ENCODE measurements at places on chromosomes 2 and 18.
A peak's percentile ranks its signal among the peaks of the same experiment; 100 is the strongest.

DNA sequence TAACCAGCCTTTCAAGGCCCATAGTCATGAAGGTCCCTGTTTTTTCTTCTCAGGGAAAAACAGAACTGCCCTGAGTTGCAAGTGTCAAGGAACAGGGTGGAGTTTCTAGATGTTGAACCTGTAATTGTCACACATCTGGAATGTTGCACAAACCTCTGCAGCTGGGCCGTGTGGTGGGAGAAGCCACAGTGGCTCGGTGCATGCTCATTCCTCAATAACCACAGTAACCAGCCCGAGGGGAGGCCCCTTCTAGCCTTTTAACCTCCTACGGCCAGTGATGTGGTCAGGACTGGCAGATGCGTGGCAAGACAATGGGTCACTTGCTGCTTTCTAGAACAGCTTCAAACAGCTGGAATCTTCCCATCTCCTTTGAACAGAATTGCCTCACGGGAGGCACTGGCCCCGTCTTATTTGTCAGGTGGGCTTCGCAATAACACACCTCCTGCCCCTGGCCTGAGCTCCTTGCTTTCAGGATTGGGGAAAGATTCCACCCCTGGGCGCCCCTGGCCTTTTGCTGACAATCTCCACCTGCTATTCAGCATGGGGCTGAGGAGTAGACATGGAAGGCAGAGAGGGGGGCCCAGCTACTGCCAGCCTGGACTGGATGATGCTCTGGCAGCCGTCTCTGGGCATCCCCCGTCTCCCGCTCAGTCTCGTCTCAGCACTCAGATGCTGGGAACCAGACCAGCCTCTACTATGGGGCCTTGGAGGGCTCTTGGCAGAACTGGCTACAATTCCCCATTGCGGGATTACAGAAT is 102.9 kb downstream of the KLHL29 start:
- DNase-seq = peak; percentile 59

DNA sequence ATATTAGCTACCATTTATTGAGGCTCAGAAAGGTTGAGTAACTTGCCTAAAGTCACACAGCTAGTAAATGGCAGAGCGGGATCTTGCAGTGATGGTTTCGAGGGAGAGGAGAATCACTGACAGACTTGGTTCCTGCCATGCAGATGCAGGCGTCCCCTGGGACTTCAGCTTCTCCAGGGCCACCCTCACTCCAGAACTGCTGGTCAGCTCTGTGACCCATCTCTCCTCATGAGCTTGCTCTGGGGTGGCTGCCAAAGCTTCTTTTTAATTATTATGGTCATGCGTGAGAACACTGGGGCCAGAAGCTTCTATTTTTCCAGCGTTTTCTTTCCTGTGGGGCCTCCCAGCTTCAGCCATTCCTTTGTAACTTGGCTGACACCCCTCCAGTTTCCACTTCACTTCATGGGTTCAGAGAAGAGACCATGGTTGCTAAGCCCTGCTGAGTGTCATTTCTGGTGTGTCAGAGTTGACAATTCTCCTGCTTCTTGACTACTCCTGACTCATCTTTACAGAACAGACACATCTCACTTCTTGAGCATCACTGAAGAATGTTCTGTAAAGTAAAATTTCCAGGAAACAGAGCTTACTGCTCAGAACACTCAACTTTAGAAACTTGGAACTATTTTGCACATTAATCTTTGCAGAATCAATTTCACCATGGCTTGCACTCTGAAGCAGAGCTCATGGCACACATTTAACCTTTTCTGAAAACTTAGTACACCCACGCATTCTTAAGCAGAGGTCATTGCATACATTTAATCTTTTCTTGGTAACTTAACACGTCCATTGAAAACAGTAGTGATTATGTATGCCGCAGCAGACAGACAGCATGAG is 70.4 kb downstream of the IL1R2 start:
- no peak for DNase-seq

DNA sequence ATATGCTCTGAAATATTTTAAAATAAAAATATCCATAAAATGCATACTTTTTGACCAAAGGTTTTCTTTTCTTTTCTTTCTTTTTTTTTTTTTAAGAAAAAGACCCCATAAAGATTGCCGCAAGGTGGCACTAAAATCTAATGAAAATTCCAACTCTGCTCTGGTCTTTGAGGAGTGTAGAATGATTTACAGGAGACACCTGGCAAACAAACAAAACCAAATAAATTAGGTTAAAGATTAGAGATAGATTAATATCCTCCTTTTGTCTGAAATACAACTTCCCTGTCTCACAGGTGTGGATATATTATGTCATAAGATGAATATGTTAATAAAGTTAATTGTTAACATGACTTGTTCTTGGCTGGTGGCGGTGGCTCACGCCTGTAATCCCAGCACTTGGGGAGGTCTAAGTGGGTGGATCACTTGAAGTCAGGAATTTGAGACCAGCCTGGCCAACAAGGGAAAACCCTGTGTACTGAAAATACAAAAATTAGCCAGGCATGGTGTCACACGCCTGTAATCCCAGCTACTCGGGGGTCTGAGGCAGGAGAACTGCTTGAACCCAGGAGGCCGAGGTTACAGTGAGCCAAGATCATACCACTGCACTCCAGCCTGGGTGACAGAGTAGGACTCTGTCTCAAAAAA is 3.5 kb upstream of the RHOB start:
- DNase-seq = peak; percentile 79

DNA sequence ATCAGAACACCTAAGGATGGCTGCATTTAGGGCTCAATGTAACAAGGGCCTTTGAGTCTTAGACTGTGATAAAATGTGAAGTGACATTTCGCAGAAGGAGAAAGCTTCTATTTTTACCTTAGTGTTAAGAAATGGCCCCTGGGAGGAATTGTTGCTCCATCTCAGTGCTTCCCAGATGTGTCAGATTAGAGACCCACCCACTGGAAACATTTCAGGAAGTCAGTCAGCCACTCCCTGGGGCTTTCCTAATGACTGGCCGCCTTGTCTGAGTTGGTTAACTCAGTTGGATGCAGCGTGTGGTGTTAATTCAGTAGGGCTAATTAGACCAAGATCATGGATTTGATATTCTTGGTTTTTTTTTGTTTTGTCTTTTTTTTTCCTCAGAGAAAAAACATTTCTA is 355.9 kb downstream of the PIK3C3 start:
- no peak for DNase-seq

DNA sequence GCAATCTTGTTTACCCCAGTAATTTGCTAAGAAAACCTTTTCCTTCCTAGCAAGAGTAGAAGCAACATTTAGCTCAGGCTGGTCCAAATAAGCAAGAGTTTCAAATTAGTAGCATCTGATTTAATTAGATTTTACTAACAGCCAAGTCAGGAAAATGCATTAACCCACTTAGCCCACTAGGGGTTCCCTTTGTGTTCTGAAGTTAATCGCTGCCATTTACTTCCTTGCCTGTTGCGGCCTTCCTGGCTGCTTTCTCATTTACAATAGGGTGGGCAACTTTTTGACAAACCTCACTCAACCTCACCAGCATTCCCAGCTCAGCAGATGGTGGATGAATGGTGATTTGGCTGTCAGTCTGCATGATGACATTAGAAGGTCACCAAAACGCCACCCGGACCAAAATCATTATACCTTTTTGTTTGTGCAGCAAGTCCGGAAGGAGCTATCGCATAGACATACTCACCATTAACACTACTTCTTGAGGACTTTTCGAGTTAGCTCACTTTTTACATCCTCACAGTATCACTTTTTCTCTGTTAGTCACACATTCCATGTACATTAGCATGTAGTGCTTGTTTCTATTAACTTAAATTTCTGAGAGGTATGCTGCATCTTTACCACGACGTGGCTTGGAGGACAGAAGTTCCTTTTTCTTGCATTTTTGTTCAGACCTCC is 101.5 kb upstream of the SETBP1 start:
- DNase-seq = peak; percentile 5

GRCh38 chr18:45896991-45897390 is 70.1 kb downstream of the EPG5 start:
- DNase-seq = no peak

GRCh38 chr2:111157798-111158197 is 37.1 kb downstream of the BCL2L11 start:
- no peak for DNase-seq

DNA sequence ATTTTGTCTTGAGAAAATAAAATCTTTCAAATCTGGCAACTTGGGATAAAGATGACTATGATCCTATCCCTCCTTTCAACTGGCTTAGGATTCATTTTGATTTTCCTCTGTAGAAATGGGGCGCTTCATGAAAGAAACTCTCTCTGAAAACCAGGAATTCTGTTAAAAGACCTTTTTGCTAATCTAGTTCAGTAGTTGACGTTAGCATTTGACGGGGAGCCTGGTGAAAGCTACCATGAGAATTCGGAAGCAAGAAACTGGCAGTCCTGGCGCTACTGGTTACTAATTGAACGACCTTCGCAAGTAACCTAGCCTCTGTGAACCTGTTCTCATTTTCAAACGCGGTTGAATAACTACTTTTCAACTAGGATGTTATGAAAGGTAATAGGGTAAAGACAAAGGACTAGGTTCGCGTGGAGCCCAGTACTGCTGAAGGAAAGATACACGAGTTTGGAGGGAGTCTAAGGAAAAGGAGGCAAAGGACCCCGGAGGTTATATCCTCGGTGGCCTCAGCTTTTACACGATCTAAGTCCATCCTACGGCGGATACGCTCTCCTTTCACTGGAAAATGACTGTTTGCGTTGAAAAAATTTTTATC is 604 bp upstream of the STK11IP start:
- no peak for DNase-seq

DNA sequence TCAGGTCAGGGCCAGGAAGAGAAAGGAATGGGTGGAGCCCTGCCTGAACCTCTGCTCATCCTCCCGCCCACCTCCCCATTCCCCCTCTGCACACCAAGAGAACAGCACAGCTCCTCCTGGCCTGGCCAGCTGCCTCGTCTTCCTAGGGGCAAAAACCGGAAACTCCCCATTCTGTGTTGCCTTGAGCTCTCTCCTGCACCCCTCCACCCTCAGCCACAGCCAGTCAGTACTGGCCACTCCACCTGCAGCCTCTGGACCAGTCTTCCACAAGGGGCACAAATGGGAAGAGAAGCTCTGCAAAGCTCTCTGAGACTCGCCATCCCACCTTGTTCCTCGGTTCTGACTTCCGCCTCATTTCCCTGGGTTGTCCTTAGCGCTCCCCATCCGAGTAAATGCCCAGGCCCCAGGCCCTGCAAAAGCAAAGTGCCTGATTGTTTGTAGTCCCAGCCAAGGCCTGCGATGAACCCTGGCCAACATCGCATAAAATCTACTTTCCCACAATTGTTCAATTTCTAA is 39.3 kb upstream of the SLC35G4 start:
- DNase-seq = no peak

- no peak for DNase-seq
Observed at GRCh38 chr2:72921088-72921851, 4.0 kb downstream of the EMX1 start.

DNA sequence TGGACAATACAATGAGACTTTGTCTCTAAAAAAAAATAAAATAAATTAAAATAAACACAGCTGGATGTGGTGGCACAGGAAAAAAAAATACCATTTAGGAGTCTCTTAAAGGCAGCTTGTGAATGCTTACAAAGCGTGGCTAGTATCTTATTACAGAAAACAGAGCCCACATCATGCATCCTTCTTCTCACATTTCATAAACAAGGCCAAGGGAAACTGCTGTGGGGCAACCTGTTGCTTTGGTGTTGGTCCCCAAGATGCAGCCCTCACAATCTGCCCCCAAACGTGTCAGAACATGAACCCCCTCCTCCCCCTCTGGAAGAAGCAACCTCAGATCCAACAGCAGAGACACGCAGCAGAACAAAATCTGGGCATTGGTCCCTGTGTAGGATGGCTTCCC is 2.6 kb downstream of the SLC14A1 start:
- DNase-seq = peak; percentile 2

- DNase-seq = no peak
Observed at GRCh38 chr2:137842430-137842829, 121.8 kb upstream of the HNMT start.

DNA sequence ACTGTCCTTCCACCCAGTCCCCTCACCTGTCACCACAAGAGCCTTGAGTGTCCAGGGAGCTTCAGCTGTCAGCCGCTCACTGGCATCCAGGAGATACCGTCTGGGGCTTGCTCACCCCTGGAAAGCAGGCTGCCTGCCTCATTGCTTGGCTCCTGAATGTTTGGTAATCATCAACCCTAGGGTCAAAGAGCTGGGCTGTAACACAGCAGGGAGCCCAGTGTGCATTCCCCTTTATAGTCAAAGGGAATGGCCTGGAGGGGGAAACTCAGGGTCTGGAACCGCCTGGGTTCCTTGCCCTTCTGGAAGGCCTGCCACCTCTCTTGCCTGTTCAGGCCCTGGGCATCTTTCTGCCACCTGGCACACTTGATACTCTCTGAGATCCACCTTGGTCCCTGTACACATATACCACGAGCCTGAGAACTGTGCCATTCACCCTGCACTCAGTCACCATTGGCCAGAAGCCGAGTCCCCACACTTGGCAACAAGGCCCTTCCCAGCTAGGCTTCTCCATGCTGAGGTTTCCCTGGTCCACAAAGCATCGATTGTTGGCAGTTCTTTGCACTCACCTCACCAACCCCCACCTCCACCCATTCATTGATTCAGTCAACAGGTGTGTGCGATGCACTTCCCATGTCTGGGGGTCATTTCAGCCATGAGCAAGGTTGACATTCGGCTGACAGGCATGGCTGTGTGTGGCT is 35.0 kb downstream of the TPRKB start:
- no peak for DNase-seq

DNA sequence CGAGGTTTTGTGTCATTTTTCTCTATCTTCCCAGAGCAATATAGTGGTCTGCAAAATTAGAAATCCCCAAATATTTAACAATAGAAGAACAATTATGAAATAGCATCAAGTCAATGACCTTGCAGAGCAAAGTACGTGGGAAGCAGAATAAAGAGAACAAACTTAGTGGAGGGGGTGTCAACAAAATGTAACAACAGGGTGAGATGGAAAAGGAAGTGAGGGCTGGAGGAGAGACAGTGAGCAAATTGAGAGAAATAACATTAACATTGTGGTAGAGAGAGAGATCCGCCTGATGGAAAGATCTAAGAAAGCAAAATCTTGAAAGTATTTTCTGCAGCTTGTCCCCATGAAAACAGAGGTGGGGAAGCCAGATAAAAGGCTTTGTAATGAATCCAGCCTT is 23.4 kb downstream of the ARHGAP15 start:
- no peak for DNase-seq

Measured in SJCRH30 (cell line).